Naive thymus-derived CD8-positive, alpha-beta T cell (primary cell): ENCODE measurements at places on chromosomes 11 and 22.

DNA sequence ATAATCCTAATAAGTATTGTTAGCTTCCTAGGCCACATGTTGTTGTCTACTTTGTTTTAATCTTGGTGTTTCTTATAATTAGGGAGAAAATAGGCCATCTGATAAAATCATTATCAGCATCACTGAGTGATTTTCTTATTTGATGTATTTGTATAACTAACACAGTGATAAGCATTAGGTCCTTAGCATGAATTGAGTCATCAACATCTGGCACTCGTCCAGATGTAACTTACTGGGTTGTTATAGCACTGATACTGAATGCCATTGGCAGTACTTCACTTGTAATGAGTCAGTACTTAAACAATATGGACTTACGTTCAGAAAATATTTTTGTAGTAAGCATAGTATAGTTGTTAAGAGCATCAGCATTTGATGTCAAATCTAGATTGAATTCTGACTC, 16.2 kb downstream of the API5 start:
- DNase-seq: no peak

DNA sequence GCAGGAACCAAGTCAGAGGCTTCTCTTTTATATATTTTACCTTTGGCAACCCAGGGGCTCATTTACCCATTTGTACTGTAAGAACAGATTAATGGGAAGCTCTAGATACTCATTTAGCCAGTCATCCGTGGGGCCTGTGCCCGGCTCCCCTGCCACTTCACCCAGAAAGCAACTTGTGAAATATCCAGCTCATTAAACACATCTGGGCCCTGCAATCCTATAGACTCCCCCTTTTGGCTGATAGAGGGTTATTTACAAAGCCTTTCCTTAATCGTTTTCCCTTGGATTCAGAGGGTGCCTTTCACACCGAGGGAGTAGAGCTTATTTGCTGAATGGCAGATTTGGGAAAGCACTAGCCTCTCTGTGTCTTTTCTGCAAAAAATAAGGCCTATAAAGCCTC, 118.7 kb upstream of the SORL1-AS1 start:
- DNase-seq: no peak

- DNase-seq: no peak
Observed at GRCh38 chr11:6498121-6498520, 1.0 kb downstream of the DNHD1 start.

GRCh38 chr22:28027453-28028448, 108.7 kb upstream of the PITPNB start:
- DNase-seq: no peak

DNA sequence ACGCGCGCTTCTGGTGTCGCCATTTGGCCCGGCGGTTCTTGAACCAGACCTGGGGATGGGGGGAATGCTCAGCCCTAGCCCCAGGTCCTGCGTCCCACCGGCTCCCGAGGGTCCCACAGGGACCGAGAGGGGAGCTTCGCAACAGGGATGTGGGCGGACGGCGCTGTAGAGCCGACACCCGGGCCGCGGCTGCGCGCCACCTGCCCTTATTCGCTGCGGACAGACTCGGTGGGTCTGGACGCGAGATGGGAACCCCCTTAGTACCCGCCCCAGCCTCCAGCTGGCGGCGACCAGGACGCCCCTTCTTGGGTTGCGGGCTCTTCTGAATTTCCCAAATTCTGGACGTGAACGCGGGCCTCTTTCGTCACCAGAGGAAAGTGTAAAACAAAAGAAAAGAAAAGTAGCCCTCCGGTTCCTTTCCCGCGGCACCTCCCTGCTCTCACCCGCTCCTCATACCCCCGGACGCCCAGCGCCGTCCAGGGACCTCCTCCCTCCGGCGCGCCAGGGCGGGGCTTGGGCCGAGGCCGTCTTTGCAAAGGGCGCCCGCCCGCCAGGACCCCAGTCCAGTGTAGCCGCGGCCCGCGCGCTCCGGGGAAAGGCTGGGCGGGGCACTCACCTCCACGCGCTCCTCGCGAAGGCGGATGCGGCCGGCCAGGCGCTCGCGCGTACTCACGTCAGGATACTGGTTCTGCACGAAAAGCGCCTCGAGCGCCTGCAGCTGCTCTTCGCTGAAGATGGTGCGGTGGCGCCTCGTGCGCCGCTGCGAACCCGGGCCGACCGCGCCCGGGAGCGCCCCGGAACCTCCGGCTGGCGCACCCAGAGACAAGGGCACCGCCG, 827 bp downstream of the GSC2 start:
- DNase-seq: peak; percentile 50
